Neural crest cell (in vitro differentiated cells): ENCODE measurements at places on chromosomes 3 and 15. TPM values are rescaled to one million over a fixed set of nuclear protein-coding genes. Genes with fewer than 3 reads are reported as not detected.
A peak's percentile ranks its signal among the peaks of the same experiment; 100 is the strongest.

DNA sequence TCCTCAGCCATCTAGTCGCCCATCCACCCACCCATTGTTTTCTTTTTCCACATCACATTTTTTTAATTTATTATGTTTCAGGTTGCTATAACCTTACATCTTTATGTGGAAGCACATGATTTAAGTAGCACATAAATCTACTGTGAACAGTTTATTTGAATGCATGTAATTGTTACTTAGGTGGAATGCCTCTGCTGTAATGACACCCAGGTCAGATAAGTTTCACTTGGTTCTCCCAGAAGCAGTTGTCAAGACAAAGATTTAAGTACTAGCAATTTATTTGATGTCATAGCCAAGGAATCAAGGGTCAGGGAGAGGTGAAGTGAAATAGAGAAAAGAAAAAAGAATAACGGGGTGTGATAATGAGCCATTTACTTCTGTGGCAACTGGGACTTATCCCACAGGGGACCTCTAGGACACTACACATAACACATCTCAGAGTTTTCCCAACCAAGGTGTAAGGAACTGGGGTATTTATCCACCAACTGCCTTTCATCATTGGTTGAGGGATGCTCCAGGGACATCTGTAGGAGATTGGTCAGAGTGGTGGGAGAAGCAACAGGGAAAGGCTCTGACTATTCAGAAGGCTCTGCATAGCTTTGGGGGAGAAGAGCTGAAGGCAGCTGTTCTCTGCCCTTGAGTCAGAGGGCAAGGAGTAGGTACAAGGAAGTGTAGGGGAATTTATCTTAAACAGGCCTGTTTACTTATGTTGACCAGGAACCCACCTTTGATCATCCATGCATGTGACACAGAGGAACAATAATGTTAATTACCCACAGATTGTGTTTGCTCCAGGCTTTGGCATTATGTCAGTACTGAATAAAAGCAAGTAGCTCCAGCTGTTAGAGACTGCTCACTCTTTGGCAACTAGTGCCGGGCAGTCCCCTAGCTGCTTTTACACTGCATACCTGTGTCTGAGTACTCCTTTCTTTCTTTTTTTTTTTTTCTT lies 94.8 kb downstream of the CD200R1L start:
- no peak for DNase-seq

- no peak for DNase-seq
Observed at GRCh38 chr15:60583946-60584345, 105.0 kb upstream of the ICE2 start.

DNA sequence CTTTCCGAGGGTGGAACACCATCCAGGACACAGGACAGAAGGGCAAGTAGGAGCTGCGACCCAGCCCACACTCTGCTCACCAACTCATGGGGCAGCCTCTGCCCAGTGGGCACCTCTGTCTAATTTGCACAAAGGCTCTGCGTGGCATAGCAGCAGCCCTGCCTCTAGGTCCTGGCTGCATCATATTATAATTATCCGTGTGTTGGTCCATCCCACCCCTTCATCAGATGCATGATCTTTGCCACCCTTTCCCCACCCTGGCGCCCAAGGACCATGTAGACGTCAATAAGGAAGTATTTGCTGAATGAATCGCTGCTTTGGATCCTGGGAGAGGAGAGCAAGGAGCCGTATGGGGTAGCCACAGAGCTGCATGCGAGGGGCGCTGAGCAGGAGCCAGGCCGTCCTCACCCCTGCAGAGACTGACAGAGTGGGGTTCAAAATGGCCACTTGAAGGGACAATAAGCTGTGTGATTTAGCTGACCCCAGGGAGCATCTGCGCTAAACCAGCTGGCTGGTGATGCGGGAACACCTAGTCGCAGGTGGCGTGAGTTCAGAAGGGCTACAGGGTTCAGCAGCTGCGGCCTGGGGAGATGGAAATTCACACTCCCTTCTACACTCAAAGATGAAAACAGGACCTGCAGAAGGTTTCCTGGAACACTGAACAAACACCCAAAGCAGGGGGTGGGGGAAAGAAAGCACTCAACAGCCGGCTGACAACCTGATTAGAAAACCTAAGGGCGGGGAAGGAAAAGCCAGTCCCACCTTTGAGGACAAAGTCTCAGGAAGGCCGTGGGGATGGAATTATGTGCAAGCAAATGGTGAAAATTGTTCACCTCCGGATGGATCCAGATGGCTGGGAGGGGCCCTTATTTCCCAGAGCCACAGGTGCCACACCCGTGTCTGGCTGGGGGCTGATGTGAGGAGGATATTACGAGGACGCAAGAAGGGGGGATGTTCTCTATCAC lies 6.4 kb downstream of the MGLL start:
- DNase-seq = no peak

- DNase-seq = no peak
Observed at GRCh38 chr3:83956431-83956830, 1002.4 kb upstream of the CADM2 start.

The SHF gene
- total RNA-seq = 55.0 and 59.0 TPM in 2 replicates

GRCh38 chr3:42182555-42182954 lies 83.4 kb downstream of the CCK start:
- no peak for DNase-seq

DNA sequence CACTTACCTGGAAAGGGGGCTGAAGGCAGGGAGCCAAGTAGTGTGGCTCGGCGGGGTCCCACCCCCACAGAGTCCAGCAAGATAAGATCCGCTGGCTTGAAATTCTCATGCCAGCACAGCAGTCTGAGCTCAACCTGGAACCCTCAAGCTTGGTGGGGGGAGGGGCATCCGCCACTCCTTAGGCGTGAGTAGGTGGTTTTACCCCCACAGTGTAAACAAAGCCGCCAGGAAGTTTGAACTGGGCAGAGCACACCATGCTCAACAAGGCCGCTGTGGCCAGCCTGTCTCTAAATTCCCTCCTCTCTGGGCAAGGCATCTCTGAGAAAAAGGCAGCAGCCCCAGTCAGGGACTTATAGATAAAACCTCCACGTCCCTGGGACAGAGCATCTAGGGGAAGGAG lies 156.3 kb downstream of the KBTBD8 start:
- no peak for DNase-seq

- no peak for DNase-seq
Observed at GRCh38 chr3:65625305-65625704, 413.4 kb downstream of the MAGI1 start.

DNA sequence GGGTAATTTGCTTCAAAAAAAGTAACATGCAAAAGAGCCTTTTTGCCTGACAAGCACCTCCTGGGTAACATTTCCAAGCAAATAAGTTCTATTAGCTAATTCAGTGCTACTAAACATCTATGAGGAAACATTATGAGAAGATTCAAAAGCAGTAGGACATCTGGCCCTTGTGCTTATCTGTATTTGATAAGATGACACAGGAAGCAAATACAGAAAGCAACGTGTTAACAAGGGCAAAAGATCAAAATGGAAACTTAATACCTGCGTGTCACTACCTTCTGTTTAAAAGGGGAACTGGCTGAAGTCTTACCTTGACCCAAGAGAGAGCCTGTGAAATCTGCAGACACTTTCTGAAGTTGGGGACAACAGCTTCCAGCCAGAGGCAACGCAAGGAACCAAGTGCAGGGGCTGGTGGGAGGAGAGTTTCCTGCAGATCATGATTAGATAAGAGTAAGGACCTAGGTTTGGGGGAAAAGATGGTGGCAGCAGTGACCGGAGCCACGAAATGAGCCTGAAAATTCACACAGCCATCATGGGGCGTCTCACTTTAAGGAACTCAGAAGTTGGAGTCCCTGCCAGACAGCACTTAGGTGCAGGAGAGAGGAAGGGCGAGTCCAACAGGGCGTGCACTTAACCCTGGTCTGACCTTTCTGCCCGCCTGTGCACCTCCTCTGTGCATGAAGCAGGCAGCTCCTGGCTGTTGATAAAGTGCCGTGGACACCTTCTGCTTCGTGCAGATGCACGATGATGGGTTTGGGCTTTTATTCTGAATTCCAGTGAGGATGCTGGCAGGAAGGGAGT lies 153.6 kb upstream of the BHLHE40 start:
- no peak for DNase-seq

The STAG1 gene
- total RNA-seq = 44.2 and 47.0 TPM in 2 replicates

DNA sequence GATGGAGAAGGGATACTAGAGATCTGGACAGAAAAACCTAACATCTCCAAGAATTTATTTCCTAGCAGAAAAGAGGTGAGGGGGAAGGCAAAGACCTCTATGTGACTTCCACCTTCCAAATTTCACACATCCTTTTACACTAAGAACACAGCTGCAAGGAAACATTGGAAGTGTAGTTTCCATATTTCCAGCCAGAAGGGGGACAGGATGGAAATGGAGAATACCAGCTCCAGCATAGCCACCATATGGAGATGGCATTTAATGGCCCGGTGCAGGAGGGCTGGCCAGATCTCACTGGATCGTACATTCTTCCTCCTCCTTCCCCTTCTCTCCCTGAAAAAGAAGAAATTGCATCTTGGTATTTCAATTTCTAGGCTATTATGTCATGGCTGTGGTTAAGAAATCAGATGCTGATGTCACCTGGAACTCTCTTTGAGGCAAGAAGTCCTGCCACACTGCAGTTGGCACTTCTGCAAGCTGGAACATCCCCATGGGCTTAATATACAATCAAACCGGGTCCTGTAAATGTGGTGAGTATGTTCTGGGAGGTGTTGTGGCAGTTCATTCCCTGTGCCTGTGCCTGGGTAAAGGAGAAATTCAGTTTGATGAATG lies 36.9 kb upstream of the TF start:
- no peak for DNase-seq

The RYR3 gene
- total RNA-seq = 1.5 and 2.2 TPM in 2 replicates

GRCh38 chr3:139718415-139718814 lies 40.6 kb upstream of the NMNAT3 start:
- peak; percentile 26 for DNase-seq

The CCDC13 gene
- 1.5 and 2.0 TPM in 2 replicates for total RNA-seq

The GOLGA8R gene
- total RNA-seq = 0.58 and 0.82 TPM in 2 replicates

GRCh38 chr3:138964264-138964663 lies 17.2 kb downstream of the FOXL2NB start:
- DNase-seq = no peak

- no peak for DNase-seq
Observed at GRCh38 chr15:43244092-43244491, 22.6 kb downstream of the TGM5 start.

DNA sequence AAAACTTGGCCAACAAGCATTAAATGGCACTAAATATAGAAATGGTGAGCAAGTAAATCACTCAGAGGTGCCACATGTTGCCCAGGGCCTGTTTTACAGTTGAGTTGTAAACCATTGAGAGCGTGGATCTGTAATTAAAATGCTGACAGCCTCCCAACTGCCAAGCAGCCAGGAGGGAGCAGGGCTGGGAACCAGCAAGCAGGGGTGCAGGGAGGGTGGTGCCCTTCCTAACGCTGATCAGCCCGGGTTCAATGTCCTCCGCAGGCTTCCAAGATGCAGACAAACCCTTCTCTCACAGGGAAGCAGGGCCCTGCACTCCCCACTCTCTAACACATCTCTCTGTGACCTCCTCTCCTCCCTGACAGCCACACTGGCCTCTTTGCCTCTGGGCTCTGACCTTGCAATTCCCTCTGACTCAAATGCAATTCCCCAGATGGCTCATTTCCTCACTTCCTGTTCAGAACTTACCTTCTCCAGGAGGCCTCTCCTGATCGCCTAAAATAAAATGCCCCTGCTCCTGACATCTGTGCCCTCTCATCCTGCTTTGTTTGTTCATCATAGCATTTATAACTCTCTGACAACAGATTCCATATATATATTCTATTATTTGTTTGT lies 40.0 kb downstream of the WNT7A start:
- DNase-seq = no peak

DNA sequence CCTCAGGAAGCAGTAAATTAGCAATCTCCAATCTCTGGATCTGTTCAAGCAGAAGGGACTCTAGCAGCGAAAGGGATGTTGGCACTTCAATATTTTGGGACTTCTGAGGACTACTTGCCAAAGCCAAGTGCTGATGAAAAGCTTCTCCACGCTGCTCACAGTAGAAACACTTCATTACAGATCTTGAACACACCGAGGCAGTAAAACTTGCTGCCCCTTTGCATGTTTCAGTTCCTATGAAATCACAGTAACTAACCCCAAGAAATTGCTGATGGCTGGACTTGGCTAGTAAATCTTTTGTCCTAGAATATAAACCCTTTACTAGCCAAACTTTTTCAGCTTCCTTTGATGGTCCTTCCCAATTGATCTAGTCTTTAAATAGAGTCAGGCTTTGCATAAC lies 750.5 kb upstream of the GRM7 start:
- DNase-seq = no peak
